Renal cortex interstitium (tissue), 15 donors: ENCODE measurements at places on chromosomes 6 and 20. TPM values are rescaled to one million over a fixed set of nuclear protein-coding genes. Genes with fewer than 3 reads are reported as not detected.

The NR2E1 gene
- polyA plus RNA-seq = not detected

The PROKR2 gene
- not detected for polyA plus RNA-seq

The PDE7B gene
- polyA plus RNA-seq = 10.5 TPM

The HLA-DMB gene
- polyA plus RNA-seq = 51.8 TPM

The HAO1 gene
- polyA plus RNA-seq = not detected

The LPIN3 gene
- 19.9 TPM for polyA plus RNA-seq

The FERMT1 gene
- polyA plus RNA-seq = 5.2 TPM

The CALHM6 gene
- 5.7 TPM for polyA plus RNA-seq

The CYP39A1 gene
- 8.6 TPM for polyA plus RNA-seq

The PTPRT gene
- 1.0 TPM for polyA plus RNA-seq

The C20orf144 gene
- 0.32 TPM for polyA plus RNA-seq

The PDYN gene
- 0.24 TPM for polyA plus RNA-seq

The ADGB gene
- polyA plus RNA-seq = 0.24 TPM

The RBBP8NL gene
- polyA plus RNA-seq = 1.1 TPM

The NMBR gene
- polyA plus RNA-seq = 0.27 TPM

The HLA-DQB1 gene
- polyA plus RNA-seq = 7.7 TPM

The VWA7 gene
- polyA plus RNA-seq = 7.3 TPM

The GGTLC1 gene
- polyA plus RNA-seq = 0.14 TPM

The METTL24 gene
- 13.4 TPM for polyA plus RNA-seq

The TNF gene
- polyA plus RNA-seq = 0.24 TPM

The RUNX2 gene
- polyA plus RNA-seq = 3.0 TPM

The SCUBE3 gene
- polyA plus RNA-seq = 56.9 TPM

The CEP85L gene
- polyA plus RNA-seq = 6.4 TPM

The IL17F gene
- 0.59 TPM for polyA plus RNA-seq

The CLIC5 gene
- polyA plus RNA-seq = 184 TPM

The LRRC73 gene
- polyA plus RNA-seq = 1.6 TPM

The FAM83D gene
- polyA plus RNA-seq = 17.9 TPM

The TGM3 gene
- polyA plus RNA-seq = 0.98 TPM

The KIF25 gene
- polyA plus RNA-seq = 0.44 TPM

The BAG2 gene
- 6.4 TPM for polyA plus RNA-seq

The TBX18 gene
- polyA plus RNA-seq = 9.5 TPM

The HS3ST5 gene
- polyA plus RNA-seq = 1.4 TPM

The TRDN gene
- 3.0 TPM for polyA plus RNA-seq

The TFAP2D gene
- polyA plus RNA-seq = not detected

The LRRN4 gene
- 13.9 TPM for polyA plus RNA-seq

The RSPH4A gene
- 3.0 TPM for polyA plus RNA-seq

The TBXT gene
- 0.06 TPM for polyA plus RNA-seq

The NRN1 gene
- polyA plus RNA-seq = 5.0 TPM

The MROH8 gene
- 5.9 TPM for polyA plus RNA-seq

The BCAS1 gene
- polyA plus RNA-seq = 2.5 TPM

The SPAG4 gene
- 3.6 TPM for polyA plus RNA-seq

The SLC35F1 gene
- polyA plus RNA-seq = 3.0 TPM

The FKBP5 gene
- polyA plus RNA-seq = 29.8 TPM

The PPP2R5D gene
- polyA plus RNA-seq = 51.0 TPM

The GPX5 gene
- polyA plus RNA-seq = not detected

The NDRG3 gene
- polyA plus RNA-seq = 34.9 TPM

The LPA gene
- polyA plus RNA-seq = 0.19 TPM

The NOTCH4 gene
- polyA plus RNA-seq = 17.2 TPM

The HCRTR2 gene
- 0.37 TPM for polyA plus RNA-seq
